Peyer's patch (tissue), 4 donors: ENCODE measurements at places on chromosomes 6 and 20.
A peak's percentile ranks its signal among the peaks of the same experiment; 100 is the strongest.

DNA sequence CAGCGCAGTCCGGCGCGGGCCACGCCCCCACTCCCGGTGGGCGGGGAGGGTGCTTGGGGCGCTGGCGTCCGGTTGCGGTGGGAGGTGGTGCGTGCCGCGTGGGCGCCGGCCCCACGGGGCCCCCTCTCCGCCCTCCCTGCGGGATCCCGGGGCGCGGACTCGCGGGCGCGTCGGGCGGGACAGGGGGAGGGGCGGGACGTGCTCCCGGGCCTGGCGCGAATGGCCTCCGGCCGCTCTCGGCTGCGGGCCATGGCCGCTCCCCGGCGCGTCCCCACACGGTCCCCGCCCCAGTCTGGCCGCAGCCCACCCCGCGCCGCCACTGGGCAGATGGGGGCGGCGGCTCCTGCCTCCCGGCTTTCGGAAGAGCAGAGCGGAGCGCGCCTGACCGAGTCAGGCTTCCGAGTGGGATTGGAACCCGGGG, 771 bp upstream of the PPP1R3G start:
- DNase-seq = no peak
- no peaks in the 10 kb centered on the region for H3K36me3 ChIP-seq
- peaks cover 16% of the 10 kb centered on the region for H3K4me1 ChIP-seq
- H3K27ac ChIP-seq = peak overlapping the region; percentile 66
- H3K27me3 ChIP-seq = no peaks in the 10 kb centered on the region

- H3K36me3 ChIP-seq = no peaks in the 10 kb centered on the region
- H3K4me1 ChIP-seq = no peaks in the 10 kb centered on the region
- no peak overlapping the region for H3K4me3 ChIP-seq
- peak overlapping the region; percentile 9 for H3K27ac ChIP-seq
- no peak for DNase-seq
Measured at GRCh38 chr6:81572020-81572419, 180.5 kb downstream of the TENT5A start.

- no peak for DNase-seq
- no peaks in the 10 kb centered on the region for H3K27me3 ChIP-seq
- H3K27ac ChIP-seq = no peak overlapping the region
- peaks cover 9% of the 10 kb centered on the region for H3K4me1 ChIP-seq
Measured at GRCh38 chr6:41204156-41204555, 3.2 kb upstream of the TREML2 start.

- H3K36me3 ChIP-seq = no peaks in the 10 kb centered on the region
- no peak overlapping the region for H3K27ac ChIP-seq
- no peaks in the 10 kb centered on the region for H3K27me3 ChIP-seq
- no peak for DNase-seq
Measured at GRCh38 chr20:40754339-40754943, 65.4 kb upstream of the MAFB start.

- H3K27ac ChIP-seq = no peak within 1 kb of the TSS
- DNase-seq = no peak
- H3K36me3 ChIP-seq = no peaks in the 10 kb centered on the region
- no peak within 1 kb of the TSS for H3K4me3 ChIP-seq
- peaks cover 3% of the 10 kb centered on the region for H3K4me1 ChIP-seq
- no peaks in the 10 kb centered on the region for H3K27me3 ChIP-seq
Measured at GRCh38 chr6:35804996-35805736, at the start of gene LHFPL5. Gene LHFPL5 (plus strand): TSS chr6:35805352. CDS start chr6:35805671, 319 bp downstream.

DNA sequence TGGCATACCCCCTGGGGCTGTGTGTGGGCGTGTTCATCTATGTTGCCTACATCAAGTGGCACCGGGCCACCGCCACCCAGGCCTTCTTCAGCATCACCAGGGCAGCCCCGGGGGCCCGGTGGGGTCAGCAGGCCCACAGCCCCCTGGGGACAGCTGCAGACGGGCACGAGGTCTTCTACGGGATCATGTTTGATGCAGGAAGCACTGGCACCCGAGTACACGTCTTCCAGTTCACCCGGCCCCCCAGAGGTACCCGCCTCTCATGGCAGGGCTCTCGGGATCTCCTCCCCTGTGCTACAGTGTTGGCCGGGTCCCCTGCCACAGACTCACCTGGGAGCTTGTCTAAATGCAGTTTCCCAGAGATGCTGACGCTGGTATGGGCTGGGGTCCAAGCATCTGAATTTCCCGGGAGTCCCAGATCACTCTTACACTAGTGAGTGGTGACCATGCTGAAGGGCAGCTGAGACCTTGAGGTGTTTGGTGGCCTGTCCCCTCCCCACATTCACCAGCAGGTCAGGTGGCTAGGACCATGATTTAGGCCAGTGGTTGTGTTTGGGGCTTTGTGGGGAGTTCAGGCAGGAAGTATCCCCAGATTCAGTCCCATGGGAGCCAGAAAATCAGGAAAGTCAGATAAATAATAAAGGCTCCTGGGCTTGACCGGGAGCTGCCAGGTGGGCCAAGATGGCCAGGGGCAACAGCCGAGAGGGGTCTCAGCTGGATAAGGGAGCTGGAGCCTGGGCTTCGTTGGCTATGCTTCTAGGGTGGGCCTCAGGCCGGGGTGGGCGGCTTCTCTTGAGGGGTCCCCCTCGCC, 11.8 kb downstream of the ENTPD6 start:
- no peaks in the 10 kb centered on the region for H3K27me3 ChIP-seq
- H3K27ac ChIP-seq = no peak overlapping the region
- H3K4me1 ChIP-seq = no peaks in the 10 kb centered on the region
- no peak overlapping the region for H3K4me3 ChIP-seq

GRCh38 chr20:17782768-17783167, 83.0 kb downstream of the BANF2 start:
- no peaks in the 10 kb centered on the region for H3K36me3 ChIP-seq
- no peaks in the 10 kb centered on the region for H3K4me1 ChIP-seq
- no peak overlapping the region for H3K27ac ChIP-seq
- no peaks in the 10 kb centered on the region for H3K27me3 ChIP-seq
- no peak for DNase-seq
- no peak overlapping the region for H3K4me3 ChIP-seq
